ENCODE measurements at places on chromosomes 5 and 9. TPM values are rescaled to one million over a fixed set of nuclear protein-coding genes. Genes with fewer than 3 reads are reported as not detected.

DNA sequence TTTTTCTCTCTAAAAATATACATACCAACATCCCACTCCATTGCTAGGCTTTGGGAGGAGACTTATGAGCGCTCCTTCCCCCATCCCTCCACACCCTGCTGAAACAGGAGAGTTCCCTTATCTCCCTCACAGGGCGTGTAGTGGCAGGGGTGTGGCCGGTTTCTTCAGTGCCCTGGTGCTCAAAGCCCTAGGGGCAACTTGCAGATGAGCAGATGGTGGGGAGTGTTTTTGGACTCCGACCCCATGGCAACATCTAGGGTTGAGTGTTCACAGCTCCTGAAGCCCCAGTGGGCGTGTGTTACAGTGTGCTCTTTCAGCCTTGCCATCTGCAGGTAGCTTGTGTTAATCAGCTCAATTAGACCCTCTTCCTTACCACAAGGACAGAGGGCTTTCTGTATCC, 409.5 kb downstream of the MAT2B start:
- H3K27ac ChIP-seq, result no peak overlapping the region
- DNase-seq, result no peak
- H3K36me3 ChIP-seq, result no peaks in the 10 kb centered on the region
- H3K27me3 ChIP-seq, result no peaks in the 10 kb centered on the region
- no peaks in the 10 kb centered on the region for H3K4me1 ChIP-seq
- H3K4me3 ChIP-seq, result no peak overlapping the region

DNA sequence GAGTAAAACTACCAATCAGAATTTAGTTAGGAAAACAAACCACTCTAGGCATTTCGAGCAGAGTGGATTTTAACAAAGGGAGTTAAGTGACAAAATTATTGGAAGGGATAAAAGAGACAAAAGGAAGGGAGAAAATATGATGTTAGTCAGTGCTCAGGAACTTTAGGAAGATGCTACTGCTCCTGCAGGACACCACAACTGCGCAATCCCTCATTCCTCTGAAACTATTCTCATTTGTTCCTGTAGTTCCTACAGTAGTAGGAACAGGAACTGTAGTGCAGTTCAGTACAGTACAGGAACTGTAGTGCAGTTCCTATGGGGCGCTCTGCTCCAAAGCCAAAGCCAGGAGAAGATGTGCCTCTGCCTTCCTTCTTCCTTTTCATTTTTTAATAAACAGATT, 29.9 kb upstream of the MEGF10 start:
- peaks cover 16% of the 10 kb centered on the region for H3K27me3 ChIP-seq
- no peaks in the 10 kb centered on the region for H3K4me1 ChIP-seq
- no peak for DNase-seq
- no peak overlapping the region for H3K4me3 ChIP-seq
- no peaks in the 10 kb centered on the region for H3K36me3 ChIP-seq

DNA sequence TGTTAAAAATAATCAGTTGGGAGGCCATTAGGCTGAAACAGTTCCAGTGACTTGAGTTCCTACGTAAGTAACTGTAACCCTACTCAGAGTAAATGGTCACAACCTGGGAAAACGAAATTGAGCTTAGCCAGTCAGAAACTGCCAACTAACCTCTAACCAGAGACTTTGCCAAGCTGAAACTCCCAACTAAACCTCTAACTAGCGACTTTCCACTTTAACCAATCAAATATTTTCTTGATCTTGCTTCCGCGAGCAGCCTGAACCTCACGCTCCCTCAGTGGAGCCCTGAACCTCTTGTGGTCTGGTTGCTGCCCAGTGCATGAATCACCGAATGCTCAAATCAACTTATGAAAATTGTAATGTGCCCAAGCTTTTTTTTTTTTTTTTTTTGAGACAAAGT, 156.2 kb downstream of the MED10 start:
- no peak overlapping the region for H3K4me3 ChIP-seq
- DNase-seq, result no peak
- H3K4me1 ChIP-seq, result no peaks in the 10 kb centered on the region
- peaks cover 3% of the 10 kb centered on the region for H3K27me3 ChIP-seq

- DNase-seq, result no peak
- H3K27me3 ChIP-seq, result peaks cover 7% of the 10 kb centered on the region
- H3K36me3 ChIP-seq, result no peaks in the 10 kb centered on the region
- no peak overlapping the region for H3K4me3 ChIP-seq
- H3K27ac ChIP-seq, result no peak overlapping the region
Measured at GRCh38 chr9:134299068-134299467, 27.2 kb upstream of the RXRA start.

Gene SV2C
- total RNA-seq, result not detected

Gene GALT
- total RNA-seq, result 72.0 TPM
